ENCODE measurements at places on chromosomes 1 and 21.

DNA sequence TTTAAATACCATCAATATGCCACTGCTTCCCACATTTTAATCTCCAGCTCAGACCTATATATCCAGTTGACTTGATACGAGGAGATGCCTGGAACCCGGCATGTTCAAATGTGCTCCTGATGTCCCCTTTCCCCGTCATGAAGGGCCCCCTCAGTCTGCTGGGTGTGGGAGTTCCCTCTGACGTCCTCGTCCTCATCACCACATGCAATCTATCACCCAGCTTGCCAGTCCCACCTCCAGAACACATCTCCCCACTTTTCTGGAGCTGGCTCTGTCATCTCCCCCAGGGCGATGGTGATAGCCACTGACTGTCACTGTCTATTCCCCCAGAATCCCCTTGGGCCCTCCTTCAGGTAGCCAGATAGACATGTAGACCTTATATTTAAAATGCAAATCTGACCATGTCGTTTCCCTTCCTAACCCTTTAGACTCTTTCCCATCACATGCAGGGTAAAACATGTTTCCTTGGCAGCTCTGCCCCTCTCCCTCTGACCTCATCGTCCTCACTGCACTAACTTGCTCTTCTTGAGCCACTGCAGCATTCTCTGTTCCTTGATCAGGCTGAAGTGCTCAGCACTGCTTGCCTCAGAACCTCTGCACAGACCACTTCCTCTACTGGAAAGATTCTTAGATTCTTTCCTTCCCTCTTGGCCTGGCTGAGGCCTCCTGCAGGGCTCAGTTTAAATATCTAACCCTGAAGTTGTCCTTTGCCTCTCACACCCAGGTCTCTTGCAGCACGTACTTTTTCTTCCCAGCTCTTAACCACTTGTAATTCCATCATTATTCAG lies 7.4 kb downstream of the AZIN2 start:
- no peak for DNase-seq

GRCh38 chr1:183407961-183408360 lies 10.2 kb downstream of the NMNAT2 start:
- DNase-seq = no peak

DNA sequence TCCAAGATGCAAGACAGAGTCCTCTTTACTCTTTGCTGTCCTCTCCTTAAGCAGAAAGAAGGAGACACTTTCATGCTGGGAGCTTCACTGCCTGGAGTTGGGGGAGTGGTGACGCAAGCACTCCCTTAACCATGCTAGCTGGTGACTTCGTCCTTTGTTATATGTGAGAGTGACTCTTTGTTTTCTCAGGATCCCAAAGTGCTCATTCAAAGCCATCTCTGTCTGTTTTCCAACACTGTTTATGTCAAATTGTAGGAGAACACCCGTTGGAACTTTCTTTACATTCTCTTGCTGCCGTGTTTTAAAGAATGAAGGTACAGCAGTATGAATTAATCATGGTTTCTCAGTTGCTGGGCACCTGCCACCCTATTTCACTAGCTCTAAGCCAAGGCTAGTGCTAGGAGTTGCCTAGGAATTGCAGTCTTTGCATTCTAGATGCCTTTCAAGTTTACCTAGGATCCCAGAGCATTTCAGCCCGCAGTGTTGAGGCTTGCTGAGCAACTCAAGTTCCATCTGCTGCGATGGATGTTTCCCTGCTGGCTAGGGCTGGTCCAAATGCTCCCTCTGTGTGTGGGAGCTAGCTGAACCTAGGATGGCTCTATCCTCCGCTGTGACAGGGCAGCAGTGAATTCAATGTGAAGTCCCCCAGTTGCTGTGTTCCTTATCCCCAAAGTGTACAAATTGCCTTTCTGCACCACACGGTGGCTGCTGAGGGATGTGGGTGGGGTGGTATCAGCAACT lies 82.6 kb upstream of the GPR52 start:
- DNase-seq = no peak

DNA sequence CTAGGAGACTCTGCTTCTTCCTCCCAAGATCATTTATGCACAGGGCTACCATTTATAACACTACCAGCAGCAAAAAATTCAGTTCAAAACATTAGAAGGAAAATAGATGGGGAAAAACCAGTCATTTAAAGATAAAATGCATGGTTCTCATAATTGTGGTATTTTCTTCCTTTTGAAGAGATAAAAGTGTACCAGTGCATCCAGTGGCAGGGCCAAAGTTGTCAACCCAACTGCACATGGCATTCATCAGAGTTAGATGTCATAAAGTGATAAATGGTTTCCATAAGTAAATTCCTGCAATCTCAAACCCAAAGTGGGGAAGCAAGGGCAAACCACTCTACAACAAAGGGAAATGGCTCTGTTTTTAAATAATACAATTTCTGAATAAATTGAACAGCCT lies 119.1 kb upstream of the DMRTA2 start:
- no peak for DNase-seq

DNA sequence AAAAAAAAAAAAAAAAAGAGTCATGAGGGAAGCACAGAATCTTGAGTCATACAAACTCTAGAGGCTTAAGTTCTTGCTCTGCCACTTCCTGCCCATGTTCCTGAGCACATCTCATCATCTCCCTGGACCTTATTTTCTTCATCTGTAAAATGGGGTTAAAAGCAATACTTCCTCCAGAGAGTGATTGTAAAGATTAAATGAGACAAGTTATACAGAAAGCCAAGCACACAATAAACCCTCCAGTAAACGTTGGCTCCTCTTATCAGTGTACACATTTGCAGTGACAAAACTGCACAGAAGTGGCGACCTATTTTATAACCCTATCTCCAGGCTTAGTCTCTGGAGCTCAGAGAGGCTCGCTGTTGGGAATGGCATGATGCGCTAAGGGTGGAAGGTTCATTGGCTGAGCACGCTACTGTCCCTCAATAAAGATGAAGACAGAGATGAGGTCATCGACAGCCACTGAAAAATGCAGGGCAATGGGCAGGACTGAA lies 82.1 kb downstream of the RRAGC start:
- no peak for DNase-seq

DNA sequence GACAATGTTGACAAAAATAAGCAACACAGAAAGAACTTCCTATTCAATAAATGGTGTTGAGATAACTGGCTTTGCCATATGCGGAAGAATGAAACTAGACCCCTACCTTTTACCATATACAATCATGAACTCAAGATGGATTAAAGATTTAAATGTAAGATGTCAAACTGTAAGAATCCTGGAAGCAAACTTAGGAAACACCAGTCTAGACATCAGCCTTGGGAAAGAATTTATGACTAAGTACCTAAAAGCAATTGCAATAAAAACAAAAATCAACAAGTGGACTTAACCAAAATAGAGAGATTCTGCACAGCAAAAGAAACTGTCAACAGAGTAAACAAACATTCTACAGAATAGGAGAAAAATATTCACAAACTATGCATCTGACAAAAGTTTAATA lies 16.1 kb upstream of the CLDN8 start:
- no peak for DNase-seq

- no peak for DNase-seq
These were observed 149.1 kb upstream of the USP24 start for GRCh38 chr1:55364216-55364615.

DNA sequence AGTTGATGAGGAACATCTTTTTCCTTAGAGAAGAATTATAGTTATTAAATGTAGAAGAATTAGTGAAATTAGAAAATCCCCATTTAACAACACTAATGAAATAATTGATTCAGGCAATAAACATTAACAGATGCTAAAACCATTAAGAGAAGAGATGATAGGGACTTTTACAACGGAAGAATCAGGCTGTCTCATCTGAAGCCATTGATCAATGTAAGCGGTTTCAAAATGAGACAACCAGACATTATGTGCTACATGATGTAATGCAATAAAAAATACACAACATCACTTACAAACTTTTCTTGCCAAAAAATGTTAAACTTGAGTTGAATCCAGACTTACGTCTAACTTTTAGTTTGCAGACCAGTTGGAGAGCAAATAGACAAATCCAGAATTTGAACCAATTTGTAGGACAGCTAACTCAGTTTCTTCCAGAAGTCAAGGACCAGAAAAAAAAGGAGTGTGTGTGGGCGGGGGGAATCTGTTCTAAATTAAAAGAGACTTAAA lies 165.4 kb upstream of the DPT start:
- DNase-seq = no peak

DNA sequence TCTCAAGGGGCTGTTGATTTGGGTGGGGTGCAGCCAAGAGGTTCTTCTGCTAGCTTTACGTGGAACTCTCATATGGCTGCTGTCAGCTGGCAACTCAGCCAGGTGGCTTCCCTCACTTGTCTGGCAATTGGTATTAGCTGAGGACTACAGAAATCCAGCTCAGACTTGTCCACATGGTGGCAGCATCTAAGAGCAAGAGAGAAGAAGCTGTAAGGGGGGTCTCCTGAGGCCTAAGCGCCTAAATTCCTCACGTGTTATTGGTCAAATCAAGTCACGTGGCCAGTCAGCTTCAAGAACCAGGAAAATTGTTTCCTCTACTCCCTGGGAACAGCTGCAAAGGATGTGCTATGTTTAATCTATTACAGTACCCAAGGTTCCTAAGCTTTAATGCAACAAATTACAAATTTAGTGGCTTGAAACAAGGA lies 4.2 kb upstream of the DYRK3 start:
- DNase-seq = peak; percentile 88

Measured in NCI-H2107 (cell line).